Activated naive CD8-positive, alpha-beta T cell treated with anti-CD3 and anti-CD28 coated beads for 36 hours (primary cell): ENCODE measurements at places on chromosomes 12 and 14. TPM values are rescaled to one million over a fixed set of nuclear protein-coding genes. Genes with fewer than 3 reads are reported as not detected.

CLEC4C gene
- not detected for total RNA-seq

PPP2R3C gene
- total RNA-seq: 42.4 TPM

CCDC196 gene
- total RNA-seq: not detected

CDK2 gene
- 120 TPM for total RNA-seq

VASH1 gene
- 2.3 TPM for total RNA-seq

P2RX7 gene
- 3.9 TPM for total RNA-seq

NPFF gene
- not detected for total RNA-seq

SERPINA9 gene
- not detected for total RNA-seq

CD27 gene
- total RNA-seq: 181 TPM

PLEK2 gene
- total RNA-seq: 4.2 TPM

TAS2R7 gene
- total RNA-seq: not detected

SDR9C7 gene
- not detected for total RNA-seq

LLPH gene
- 51.7 TPM for total RNA-seq

SYT1 gene
- total RNA-seq: not detected

TESPA1 gene
- 92.6 TPM for total RNA-seq

RNF212B gene
- not detected for total RNA-seq

CLMN gene
- total RNA-seq: 0.66 TPM

ADAMTS20 gene
- total RNA-seq: not detected

LRTM2 gene
- total RNA-seq: not detected

SLC7A8 gene
- total RNA-seq: 2.8 TPM

KRT71 gene
- total RNA-seq: not detected

DENND5B gene
- 0.16 TPM for total RNA-seq

ART4 gene
- total RNA-seq: not detected

POTEM gene
- not detected for total RNA-seq

ALX1 gene
- not detected for total RNA-seq

SLC25A47 gene
- total RNA-seq: not detected

MANSC4 gene
- not detected for total RNA-seq

TAS2R19 gene
- total RNA-seq: 0.50 TPM

SLC8A3 gene
- 0.72 TPM for total RNA-seq

WNT1 gene
- not detected for total RNA-seq

FOXN4 gene
- not detected for total RNA-seq

TC2N gene
- total RNA-seq: 16.7 TPM

PALS1 gene
- total RNA-seq: 6.4 TPM

TMCC3 gene
- 0.19 TPM for total RNA-seq

LBHD2 gene
- total RNA-seq: not detected

PPP4R3A gene
- total RNA-seq: 122 TPM

SOX5 gene
- not detected for total RNA-seq

ZNF891 gene
- 1.4 TPM for total RNA-seq

ARG2 gene
- total RNA-seq: 8.7 TPM

AQP2 gene
- not detected for total RNA-seq

TTC6 gene
- total RNA-seq: not detected

CNTN1 gene
- not detected for total RNA-seq

LRRK2 gene
- 0.80 TPM for total RNA-seq

CABP1 gene
- total RNA-seq: 0.94 TPM

LIN52 gene
- total RNA-seq: 12.4 TPM

ANKRD33 gene
- not detected for total RNA-seq

DPF3 gene
- total RNA-seq: 1.3 TPM

CFAP251 gene
- total RNA-seq: 1.3 TPM

DIO2 gene
- total RNA-seq: not detected

FOXA1 gene
- not detected for total RNA-seq

CCDC77 gene
- 13.9 TPM for total RNA-seq

CCDC59 gene
- total RNA-seq: 141 TPM

CELA1 gene
- total RNA-seq: not detected
